ENCODE measurements at places on chromosomes 7 and 10.

GRCh38 chr10:132110111-132110521, 44.4 kb downstream of the JAKMIP3 start:
- DNase-seq: no peak

DNA sequence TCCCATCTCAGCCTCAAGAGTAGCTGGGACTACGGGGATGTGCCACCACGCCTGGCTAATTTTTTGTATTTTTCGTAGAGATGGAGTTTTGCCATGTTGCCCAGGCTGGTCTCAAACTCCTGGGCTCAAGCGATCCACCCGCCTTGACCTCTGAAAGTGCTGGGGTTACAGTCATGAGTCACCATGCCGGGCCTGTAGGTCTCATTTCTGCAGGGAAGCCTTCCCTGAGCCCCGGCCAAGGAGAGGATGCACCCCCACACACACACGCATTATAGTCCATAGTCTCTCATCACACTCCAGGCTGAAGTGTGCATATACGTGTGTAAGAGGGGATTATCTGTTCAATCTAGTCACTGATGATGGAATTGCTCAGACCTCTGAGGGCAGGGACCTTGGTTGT, 29.3 kb downstream of the KCNMA1 start:
- DNase-seq: no peak

GRCh38 chr7:39017369-39017915, 39.7 kb downstream of the POU6F2 start:
- DNase-seq: no peak

- no peak for DNase-seq
Observed at GRCh38 chr10:62650411-62650810, 154.1 kb upstream of the ADO start.

GRCh38 chr7:123783820-123784219, 35.0 kb upstream of the WASL start:
- no peak for DNase-seq

DNA sequence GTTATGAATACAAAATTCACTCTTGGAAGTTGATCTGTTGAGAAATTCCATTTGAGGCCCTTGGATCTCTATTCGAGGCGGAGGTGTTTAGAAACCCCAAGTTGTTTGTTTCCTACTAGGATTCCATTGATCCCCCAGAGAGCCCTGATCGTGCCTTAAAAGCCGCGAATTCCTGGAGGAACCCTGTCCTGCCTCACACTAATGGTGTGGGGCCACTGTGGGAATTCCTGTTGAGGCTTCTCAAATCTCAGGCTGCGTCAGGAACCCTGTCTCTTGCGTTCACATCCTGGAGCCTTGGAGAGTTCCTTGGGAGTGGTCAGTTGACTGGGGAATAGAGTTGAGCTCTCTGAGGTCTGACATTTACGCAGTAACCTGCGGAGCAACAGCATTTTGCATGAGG, 1.2 kb downstream of the CFAP69 start:
- no peak for DNase-seq

- DNase-seq: peak; percentile 10
Observed at GRCh38 chr10:48287417-48288391, 13.2 kb upstream of the FRMPD2 start.

- no peak for DNase-seq
Observed at GRCh38 chr7:155233311-155234157, 64.1 kb upstream of the INSIG1 start.

DNA sequence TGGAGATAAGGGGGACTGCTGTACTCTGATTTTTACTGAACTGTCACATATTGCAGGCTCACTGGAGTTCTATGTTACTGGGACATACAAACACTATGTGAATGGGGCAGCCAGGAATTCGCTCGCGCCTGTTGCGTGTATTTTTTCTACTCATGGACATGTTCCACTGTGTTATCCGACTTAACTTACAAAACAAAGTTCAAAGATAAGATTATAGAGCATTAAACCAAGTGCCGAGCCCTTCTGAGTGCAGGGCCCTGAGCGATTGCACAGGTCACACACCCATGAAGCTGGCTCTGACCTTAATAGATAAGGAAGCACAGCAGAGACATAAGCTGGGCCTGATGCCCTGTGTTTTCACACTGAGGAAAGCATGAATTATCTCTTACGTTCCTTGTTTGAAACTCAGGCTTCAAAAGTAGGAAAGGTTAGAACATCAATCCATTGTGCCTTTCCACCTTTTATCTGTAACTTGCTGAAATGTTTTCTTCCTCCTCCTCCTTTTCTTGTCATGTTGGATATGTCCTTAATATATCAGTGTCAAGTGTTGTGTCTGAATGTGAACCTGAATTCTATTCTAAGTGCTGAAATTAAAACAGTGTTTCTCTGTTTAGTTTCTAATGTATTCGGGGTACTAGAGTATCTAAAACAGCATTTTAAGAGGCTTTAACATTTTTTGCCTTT, 273.8 kb downstream of the AUTS2 start:
- DNase-seq: no peak

DNA sequence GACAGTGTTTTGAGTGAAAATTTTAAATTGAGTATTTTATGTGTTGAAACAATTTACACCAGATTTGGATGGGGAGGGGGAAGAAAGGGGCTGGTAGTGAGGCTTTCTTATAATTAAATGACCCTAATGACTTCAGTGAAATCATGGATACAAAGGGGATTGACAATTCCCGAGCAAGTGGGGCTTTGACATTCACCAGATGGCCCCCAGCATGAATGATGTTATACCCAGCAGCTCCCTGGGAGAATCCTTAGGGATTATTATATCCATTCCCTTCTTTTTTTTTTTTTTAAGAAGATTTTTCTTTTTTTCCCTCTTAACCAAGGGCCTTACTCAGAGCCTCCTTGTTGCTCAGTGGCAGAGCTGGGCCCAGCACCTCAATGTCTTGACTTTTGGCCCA, 17.9 kb downstream of the PLPP4 start:
- no peak for DNase-seq

GRCh38 chr7:6437251-6437650, 10.5 kb downstream of the DAGLB start:
- no peak for DNase-seq

GRCh38 chr10:91597197-91597881, 35.5 kb downstream of the PPP1R3C start:
- DNase-seq: peak; percentile 24

DNA sequence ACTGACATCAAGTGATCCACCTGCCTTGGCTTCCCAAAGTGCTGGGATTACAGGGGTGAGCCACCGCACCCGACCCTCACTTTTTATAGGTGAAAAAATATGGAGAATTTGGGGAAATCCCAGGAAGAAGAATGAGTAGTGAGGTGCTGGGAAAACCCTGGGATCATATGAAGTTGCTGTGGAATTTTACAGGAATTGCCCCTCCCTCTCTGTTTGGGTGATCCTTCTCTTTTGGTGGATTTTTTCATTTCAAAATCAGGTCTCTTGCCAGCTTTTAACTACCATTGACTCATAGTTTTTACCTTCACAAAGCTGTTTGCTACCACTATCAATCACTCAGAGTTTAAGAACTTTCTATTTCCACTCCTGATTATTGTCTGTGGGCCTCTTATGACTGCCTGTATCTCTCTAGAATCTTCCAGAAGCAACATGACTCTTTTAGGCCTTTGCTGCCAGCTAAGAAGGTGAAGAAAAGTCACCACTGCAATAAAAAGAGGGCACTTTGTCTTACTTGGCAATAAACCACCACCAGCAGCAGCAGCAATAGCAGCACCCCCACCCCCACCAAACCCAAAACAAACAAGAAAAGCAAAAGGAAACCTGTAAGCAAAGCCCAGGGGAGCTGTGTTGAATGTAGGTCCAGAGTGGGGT, 4.0 kb upstream of the GIMAP8 start:
- DNase-seq: no peak

DNA sequence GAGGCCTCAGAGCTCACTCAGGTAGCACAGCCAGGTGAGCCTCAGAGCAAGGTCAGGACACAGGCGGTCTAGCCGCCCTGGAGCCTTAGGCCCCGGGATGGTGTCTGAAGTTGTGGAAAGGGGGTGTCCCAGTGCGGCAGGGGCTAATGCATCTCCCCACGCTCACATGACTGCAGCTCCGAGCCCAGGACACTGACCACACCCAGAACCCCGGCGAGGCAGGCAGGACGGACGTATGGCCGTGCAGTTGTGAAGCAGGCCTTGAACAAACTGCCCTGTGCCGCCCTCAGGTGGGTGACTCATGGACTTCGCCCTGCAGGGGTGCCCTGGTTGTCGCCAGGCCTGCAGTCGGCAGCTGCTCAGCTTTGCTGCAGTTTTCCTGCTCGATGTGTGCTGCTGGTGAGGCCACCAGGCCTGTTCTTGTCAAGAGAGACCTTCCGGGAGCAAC, 5.0 kb upstream of the PRKAR1B start:
- peak; percentile 82 for DNase-seq

DNA sequence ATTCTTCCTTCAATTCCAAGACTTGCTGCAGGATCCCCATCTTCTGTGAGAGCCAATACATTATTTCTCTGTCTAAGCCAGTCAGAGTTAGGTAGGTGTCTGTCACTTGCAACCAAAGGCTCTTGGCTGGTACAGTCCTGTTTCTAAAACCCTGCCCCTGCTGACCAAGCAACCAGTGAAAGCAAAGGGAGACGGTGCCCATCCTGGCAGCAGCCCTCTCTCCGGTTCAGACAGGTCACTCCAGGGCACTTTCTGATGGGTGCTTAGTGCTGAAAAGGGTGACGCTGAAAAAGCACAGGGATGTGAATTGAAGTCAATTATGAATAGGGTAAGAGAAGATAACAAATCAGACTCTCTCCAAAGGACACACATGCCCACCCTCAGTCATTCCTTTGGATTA, 37.5 kb downstream of the SPOCK2 start:
- DNase-seq: no peak

DNA sequence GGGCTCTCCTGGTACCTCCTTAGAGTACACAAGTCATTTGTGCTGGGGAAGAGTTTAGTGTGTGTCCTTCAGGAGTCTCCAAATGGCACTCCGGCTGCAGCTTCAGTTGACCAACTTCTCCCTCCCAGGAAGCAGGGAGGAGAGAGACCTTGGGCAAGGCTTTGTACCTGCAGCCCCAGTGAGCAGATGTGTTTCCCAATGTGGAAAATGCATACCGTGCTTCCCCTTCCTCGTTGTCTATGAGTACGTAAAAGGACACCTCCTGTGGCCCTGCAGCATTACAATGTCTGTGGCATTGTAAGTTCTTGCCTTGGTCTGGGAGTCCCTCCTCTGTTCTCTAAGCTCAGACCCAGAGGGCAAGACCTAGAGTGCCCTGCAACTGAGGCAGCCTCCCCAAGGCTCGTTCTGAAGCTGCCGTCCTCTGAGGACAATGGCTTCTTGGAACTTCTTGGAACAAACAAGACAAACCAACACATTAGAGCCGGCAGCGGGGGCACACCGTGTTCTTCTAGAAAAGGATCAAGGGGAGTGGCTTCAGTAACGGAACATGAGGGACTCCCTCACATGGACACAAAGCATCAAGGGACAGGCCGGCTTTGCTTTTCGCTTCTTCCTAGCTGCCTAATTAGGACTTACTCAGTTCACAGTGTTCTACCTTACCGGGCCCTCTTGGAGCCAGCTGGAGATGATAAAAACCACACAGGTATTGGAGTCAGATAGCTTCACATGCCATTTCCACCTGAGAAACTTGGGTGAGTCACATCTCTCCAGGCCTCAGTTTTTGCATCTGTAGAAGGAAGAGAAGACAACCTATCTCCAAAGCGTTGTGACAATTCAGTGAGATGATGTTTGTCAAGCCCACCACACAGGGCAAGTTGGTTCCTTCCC, 20.9 kb upstream of the PPA1 start:
- DNase-seq: no peak

DNA sequence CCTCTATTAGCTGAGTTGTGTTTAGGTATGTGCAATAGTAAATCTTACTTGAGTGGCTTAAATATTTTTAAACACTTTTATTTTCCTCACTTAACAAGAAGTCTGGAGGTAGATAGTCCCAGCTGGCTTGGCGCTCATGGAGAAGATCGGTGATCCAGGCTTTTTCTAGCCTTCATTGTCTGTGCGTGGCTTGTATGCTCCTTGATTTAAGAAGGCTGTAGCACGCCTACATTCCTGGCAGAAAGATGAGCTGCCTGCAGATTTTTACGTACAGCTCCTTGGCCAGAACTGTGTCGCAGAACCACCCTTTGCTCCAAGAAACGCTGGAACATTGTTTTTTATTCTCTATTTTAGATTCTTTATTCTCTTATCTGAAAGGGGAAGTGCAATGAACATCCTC, 284.1 kb downstream of the KIF20B start:
- DNase-seq: no peak

All from Calu3 (cell line).